GM13977 (cell line): ENCODE measurements at places on chromosomes 1 and 21.

GRCh38 chr1:202104073-202104472 lies 18.6 kb upstream of the GPR37L1 start:
- no peak for DNase-seq

DNA sequence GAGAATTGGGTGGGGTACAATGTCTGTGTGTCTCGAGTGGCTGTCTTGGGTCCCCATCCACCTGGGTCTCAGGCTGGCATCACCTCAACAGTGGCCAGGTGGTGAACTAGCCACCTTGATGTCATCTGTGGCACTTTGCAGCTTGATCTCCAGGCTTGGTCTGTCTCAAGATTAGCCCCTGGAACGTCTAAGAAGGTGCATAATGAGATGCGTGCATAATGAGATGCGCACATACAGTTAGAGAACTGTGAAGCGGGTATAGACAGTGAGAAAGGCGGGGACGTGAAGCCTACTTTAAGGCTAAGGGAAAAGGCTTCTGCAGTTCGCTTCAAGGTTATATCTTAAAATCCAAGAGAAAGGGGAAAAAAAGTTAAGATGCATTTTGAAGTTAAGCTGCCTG lies 98.7 kb downstream of the WDR4 start:
- no peak for DNase-seq

- no peak for DNase-seq
Measured at GRCh38 chr21:25080141-25080540, 527.1 kb downstream of the MRPL39 start.

GRCh38 chr1:230641346-230641745 lies 935 bp upstream of the COG2 start:
- no peak for DNase-seq

DNA sequence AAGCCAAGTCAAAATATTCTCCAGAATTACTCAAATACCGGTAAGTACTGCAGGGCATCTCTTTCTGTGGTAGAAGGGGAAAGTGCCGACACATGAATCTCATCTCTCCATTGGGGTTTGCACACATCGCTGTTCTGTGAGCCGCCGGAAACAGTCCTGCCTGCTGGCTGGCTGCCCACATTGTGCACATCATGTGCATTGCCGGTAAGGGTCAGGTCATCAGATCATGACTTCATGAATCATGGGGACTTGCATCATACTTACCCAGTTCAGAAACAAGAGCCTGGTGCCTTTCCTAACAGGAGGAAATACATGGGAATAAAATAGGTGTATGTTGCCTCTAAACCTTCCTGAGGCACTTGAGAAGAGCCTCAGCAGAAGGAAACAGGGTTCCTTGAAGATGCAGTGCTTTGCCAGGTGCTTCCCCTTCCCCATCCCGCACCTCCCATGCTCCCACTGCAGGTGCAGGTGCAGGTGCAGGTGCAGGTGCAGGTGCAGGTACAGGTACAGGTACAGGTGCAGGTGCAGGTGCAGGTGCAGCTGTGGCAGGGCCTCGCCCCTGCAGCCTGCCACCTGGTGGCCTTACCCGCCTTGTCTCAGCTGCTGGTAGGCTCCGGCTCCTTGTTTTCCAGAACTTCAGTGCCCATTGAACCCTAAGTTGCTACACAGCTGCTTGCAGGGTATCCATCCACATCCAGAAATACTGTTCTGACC lies 26.5 kb downstream of the GPR137B start:
- no peak for DNase-seq
